ENCODE measurements at places on chromosomes 4 and X.

- DNase-seq: no peak
Observed at GRCh38 chrX:118861338-118861737, 37.7 kb downstream of the ZCCHC12 start.

DNA sequence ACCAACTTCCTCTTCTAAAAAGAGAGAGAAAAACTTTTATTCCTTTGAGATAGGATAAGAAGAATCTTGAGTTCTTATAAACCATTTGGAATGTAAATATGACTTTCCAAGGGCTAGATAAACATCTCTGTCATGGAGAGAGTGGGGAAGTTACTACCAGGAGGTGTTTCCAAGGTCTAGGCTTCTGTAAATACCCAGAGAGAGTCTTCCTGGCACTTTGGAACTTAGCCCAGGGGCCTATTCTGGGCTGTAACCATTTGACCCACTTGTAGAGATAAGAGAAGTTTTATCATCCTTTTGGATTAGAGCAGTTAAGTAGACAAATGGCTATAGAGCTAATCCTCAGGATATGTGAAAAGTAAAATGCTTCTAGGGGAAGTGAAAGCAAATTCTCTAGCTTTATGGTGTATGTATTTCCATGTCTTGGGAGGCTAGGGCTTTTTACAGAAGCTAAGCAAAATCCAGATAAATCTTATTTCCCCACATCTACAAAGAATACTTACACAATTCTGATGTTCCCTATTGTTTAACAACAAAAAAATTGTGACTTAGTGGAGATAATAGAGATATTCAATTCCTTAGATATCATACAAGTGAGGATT lies 51.1 kb downstream of the MCUB start:
- DNase-seq: no peak

GRCh38 chr4:86608757-86609375 lies 14.8 kb downstream of the PTPN13 start:
- no peak for DNase-seq

GRCh38 chr4:151105454-151106032 lies 6.1 kb downstream of the RPS3A start:
- DNase-seq: no peak

DNA sequence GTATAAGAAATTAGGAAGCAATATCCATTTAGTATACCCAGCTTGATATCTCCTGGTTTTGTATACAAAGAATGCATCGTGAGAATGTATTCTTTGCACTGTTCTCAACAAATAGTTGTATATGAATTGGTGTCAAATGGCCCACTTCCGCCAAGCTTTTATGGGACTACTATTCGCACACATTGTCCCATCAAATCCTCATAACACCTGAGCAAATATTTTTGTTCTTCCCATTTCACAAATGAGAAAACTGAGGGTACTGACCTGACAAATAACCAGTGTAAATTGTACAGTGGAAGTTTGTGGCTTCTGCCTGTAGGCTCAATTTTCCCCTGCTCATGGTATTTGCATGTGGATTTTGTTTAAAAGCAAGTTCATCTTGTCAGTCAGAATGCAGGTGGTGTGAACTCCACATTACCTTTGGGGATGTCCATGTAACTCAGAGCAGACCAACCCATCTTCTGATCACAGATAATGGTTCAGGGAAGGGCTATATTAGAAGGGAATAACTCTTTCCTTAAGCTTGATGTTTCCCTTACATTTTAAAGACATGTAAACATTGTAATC lies 51.5 kb upstream of the FAM241A start:
- DNase-seq: no peak

DNA sequence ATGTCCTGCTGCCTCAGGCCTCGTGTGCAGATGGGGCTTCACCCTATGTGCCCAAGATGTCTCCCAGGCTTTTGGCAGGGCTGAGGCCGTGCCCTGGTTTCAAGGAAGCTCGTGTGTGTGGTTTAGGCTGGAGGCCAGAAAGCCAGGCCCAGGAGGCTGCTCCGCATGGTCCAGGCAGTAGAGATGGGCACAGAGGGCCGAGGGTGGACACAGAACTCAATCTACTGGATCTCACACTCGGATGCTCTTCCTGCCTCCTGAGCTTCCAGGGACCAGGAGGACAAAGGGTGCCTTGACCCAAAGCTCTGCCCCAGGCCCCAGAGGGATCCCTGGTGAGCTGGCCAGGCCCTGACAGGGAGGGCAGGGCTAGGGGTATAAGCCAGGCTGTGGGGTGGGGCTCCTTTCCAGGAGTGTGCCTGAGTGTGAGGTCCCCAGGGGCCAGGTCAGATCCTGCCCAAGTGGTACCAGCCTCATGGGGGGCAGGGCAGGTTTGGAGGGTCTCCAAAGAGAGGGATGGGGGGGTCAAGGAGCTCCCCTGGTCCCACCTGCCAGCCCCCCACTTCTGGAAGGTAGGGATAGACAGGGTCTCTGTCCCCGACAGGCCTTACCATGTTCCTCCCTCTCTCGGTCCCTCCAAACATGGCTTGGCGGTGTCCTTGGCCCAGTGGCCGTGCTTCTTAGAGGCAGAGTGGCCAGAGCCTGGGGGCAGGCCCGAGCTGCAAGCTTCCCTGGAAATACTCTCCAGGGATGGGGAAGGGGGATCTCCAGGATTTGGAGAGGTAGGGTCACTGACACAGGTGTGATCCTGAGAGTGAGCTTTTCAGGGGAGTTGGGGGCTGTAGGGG lies 23.8 kb downstream of the HTRA3 start:
- no peak for DNase-seq

DNA sequence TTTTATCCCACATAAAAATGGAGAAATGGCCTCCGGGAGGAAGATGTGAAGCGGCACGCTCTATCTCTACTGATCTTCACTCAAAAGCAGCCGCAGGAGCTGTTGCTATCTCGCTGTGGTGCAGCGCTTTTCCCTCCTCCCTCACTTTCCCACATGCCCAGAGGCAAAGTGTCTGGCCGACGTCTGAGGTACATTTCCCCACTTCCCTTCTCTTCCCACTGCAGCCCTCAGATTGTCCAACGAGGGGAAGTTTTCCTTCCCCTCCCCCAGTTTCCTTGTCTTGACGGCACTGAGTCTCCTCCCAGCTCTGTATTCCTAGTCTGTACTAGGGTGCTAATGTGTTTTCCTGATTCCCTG lies 660 bp upstream of the COL25A1 start:
- DNase-seq: no peak

- no peak for DNase-seq
Observed at GRCh38 chr4:14241574-14241973, 614.0 kb upstream of the BOD1L1 start.

DNA sequence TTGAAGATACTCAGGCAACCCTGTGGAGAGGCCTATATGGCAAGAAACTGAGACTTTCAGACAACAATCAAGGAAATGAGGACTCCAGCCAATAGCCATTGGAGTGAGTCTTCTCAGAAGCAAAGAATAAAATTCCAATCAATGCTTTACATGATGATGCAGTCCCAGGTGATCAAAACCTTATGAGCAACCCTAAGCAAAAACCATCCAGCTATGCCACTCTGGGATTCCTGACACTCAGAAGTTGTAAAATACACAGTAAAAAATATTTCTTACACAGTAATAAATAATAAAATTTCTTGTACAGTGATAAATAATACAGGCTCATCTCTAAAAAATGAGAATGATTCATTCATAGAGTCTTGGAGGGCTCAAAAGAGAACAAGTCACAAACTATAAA lies 150.6 kb downstream of the IL15 start:
- DNase-seq: no peak

DNA sequence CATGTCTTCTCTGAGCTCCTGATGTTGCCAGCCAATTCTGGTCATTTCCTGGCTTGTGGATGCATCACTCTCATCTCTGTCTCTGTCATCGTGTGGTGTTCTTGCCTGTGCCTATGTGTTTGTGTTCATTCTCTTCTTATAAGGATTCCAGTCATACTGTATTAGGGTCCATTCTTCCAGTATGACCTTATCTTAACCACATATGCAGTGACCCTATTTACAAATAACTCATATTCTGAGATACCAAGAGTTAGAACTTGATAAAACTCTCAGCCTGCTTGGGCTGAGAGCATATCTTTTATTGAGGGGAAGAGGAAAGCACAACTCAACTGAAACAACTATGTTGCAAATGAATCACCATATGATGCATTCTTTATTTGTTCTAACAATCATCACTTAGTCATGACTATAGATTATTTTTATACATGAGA lies 189.0 kb upstream of the ANXA10 start:
- DNase-seq: no peak

DNA sequence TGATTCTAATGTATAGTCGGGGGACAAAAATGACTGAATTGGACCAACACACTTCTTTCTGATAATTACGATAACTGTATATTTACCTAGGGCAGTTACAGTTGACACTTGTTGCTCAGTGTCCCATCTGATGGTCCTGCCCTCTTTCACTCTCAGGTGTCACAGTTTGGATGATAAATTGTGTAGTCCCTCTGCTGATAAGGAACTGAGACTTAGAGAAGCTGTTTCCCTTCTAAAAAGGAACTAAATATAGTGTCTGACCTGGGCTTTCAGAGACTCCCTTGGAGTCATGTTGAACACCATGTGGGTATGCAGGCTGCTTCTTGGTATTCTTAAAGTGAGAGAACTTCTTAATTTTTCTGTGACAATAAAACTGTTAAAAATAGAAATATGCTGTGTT lies 23.7 kb upstream of the PNPLA4 start:
- DNase-seq: no peak

DNA sequence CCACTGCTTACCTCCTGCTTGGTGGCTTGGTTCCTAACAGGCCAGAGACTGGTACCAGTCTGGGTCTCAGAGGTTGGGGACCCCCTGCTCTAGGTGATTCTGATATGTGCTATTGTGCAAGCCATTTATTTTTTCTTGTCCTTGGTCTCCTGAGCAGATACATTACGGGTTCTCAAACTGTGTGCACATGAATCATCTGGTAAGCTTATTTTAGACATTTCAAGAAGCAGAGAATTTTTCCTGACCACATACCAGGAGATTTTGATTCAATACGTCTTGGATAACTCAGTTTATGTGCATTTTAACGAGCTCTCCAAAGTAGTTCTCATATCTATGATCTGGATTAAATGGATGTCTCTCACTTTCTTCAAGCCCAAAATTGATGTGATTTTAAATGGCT lies 77.2 kb downstream of the FHIP1A start:
- no peak for DNase-seq

GRCh38 chr4:3022112-3022511 lies 52.2 kb downstream of the HTT-AS start:
- DNase-seq: no peak

- DNase-seq: no peak
Observed at GRCh38 chrX:109940411-109940810, 62.5 kb upstream of the TMEM164 start.

DNA sequence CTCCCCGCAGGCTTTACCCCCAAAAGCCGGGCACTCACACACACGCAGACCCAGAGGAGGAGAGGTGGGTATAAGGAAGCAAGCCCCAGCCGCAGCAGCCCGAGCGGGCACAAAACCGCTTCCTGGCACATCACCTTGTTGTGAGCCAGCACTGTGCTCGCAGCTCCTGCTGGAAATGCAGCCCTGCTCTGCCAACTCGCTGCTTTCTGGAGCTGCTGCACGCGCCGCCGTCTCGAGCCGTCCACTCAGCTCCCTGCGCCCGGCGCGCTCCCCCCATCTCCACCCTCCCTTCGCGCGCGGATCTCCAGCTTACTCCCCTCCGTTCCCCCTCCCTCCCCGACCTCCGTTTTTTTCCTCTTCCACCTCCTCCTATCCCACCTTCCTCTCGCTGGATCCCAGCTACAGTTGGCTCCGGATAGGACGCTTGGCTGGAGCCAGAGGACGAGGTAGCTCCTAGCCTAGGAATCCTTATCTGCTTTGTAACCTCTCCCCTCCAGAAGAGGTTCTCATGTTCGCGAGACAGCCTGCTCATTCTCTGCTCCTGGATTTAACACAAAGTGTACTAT lies at the start of gene SPOCK3:
Gene SPOCK3 (minus strand): TSS at position 179 of the 566 bp plus-strand sequence.
- no peak for DNase-seq

DNA sequence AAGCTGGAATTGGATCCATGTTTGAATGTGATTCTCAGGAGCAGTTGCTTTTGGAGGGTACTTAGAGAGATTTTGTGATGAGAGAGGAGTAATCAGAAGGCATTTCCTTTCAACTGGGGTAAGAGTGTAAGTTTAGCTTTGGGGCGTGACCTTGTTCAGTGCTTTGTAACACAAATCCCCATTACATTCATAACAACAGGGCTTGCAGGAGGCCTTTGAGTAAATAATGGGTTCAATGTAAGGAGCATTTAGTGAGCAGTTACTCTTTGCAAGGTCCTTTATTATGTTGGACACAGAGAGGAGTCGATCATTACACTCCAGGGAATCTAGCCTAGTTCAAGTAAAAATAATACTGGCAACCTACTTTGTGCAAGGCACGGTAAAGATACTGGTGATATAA lies 74.0 kb upstream of the AFF2 start:
- no peak for DNase-seq

DNA sequence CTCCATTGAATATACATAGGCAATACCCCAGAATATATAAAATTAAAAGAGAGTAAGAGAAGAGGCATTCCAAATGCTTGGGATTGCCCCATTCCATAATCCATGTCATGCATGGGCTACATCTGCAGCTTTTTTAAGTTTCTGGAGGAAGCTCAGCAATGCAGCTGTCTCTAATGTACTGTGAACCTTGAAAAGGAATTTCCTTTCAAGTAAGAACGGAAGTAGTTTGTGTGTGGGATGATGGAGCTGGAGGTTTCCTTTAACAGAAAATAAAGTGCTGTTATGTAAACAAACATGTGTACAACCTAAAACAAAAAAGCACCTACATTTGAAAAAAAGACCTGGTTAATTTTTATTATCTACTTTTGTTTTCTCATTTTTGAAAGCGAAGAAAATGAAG lies 303.5 kb downstream of the BMPR1B start:
- DNase-seq: no peak

DNA sequence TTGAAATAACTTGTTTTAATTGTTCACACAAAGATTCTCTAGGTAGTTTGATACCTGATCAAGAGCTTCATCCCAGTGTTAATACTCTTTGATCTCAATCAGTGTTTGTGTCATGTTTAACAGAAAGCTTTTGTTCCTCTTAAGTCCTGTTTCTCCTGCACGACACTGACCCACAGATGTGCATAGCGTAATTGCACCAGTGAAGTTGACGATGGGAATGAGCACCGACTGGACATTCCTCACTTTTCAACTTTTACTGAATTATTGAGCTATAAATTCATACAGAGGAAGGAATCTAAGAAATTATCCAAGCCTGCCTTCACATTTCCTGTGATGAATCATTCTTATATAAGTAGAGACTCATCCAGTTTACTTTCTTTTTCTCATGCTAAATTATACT lies 878.7 kb upstream of the TENM3 start:
- DNase-seq: no peak

DNA sequence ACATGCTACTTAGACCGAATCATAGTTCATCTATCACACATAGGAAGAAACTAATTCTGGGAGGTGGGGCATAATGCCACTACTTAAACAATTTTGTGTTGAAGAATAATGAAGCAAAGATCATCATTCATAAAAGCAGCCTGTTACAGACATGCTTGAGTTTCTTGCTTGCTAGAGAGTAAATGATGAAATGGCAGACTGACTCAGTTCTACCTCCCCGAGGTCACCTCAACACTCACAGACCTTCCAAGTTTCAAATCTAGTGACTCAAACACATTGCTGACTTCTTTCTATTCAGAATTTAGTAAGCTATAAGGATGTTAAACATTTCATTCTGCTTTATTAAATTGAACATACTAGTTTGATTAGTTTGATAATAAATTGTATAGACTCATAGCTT lies 636.5 kb upstream of the FRG1 start:
- no peak for DNase-seq

GRCh38 chr4:186104114-186104889 lies at the start of gene FAM149A:
Gene FAM149A, plus strand, starts transcription at chr4:186104704.
- no peak for DNase-seq

GRCh38 chr4:2789793-2790582 lies 2.9 kb upstream of the SH3BP2 start:
- no peak for DNase-seq

Measured in esophagus muscularis mucosa (tissue), 4 donors.